CD4-positive, alpha-beta memory T cell (primary cell): ENCODE measurements at places on chromosomes 7 and 10.

- DNase-seq: no peak
Measured at GRCh38 chr10:21090609-21091082, 193.5 kb upstream of the NEBL start.

DNA sequence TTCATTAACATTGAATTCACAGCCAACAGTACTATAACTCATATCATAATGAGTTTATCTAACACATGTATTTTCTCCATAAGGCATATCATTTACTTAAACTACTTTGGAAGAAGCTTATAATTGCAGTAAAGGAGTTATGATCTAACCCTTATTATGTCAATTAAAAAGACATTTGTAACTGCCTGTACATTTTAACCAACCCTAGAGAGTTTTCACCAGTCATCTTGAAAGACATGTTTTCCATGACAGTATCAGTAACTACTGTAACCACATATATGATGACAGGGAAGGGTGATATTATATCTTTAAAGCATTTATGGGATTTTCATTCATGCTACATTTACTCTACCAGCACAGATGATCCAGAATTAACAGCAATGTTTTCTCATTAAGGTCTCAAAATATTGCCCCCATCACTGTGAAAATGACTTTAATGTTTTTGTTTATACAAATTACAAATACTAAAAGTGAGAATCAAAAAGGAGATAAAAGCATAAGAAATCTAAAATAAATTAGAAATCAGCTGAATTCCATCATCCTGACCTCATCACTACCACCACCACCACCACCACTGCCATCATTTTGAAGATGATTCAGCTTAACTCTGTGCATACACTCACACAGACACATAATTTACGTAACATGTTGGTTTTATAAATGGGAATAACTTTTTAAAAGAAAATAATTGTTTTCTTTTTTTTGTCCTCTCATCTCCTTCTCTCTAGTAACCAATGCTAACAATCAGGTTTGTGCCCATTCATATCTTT lies 53.6 kb downstream of the MKLN1 start:
- no peak for DNase-seq

DNA sequence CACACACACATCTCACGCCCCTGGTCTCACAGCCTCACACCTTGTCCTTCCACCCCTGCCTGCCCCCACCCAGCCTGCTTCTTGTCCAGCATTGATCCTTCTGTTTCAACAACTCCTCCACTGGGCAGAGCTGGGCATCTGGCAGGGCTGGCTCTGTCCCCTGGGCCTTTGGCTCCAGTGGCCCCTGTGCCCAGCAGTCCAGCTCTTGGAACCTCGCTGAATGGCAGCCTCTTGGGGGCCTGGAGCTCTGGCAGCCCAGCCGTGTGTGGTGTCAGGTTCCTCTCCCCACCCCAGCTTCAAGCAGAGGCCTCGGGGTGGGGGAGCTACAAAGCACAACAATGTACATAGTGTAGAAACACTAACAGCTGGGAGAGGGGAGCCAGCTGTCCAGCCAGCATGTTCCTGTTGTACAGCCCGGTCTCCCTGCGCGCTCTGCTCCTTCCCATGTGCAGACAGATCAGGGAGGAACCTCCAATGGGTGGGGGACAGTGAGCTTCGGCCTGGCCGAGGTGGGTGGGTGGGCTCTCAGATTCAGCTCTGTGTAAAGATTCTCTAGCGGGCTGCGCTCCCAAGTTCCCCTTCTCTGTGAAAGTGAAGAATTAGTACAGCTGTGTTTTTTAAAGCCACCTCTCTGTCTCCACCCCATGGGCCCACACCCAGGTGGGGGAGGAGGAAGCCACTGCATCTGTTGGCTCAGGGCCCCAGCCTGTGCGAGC lies 19.4 kb downstream of the ZMIZ2 start:
- peak; percentile 35 for DNase-seq

- no peak for DNase-seq
Measured at GRCh38 chr10:16585103-16585502, 63.4 kb upstream of the C1QL3 start.

DNA sequence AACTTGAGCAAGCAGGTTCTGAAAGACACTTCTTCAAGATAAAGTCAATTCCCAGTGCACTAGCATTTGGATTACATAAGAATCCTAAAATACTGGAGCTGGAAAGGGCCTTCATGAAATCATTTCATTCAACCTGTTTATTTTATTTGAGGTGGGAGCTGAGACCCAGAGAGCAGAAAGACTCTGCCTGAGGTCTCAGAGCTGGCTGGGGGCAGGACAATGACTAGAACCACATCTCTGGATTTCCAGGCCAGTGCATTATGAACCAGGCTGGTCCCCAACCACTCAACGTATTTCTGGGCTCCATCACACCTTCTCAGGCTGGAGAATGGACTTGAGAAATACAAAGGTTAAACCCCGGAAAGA lies 8.4 kb downstream of the ANXA11 start:
- DNase-seq: no peak

DNA sequence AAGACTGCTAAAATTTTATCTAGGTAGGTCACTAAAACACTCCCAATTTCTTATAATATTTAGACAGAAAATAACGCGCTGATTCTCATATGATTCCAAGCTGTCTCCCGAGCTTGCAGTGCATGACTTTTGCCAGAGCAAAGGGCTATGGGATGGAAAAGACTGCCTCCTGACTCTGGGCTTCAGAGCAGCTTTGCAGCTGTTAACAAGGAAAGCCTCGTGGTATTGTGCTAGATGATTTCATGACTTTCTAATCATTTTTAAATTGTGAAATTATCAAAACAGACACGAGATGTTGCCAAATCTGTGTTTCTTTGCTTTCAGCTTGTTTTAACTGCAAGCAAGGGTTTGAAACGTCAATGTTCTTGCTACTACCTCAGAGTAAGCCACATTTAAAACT lies 238.3 kb downstream of the AGMO start:
- DNase-seq: no peak

GRCh38 chr10:107859065-107859464 lies 694.6 kb upstream of the SORCS1 start:
- DNase-seq: no peak

GRCh38 chr10:78118591-78118990 lies 84.9 kb downstream of the RPS24 start:
- DNase-seq: no peak

DNA sequence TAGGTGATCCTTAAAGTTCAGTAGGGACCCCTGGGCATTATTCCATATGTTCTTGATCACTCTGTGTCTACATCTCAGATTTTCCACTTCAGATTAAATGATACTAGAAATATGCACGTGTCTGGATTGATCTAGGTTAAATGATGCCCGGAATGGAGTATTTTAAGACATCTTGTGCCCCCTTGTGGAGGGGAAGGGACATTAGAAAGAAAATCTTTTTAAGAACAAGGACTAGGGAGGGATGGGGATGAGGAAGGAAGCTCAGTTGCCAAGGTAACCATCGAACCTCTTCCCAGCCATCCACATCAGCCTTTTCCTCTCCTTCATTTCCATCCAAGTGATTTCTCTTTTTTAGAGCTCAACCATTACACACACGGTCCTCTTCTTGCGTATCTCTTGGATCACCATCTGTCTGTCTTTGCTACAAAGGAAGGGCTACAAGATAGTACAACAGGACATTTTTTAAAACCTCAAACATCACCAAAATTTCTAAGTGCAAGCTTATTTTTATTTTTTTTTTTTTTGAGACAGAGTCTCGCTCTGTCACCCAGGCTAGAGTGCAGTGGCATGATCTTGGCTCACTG lies 40.5 kb downstream of the PRSS2 start:
- DNase-seq: peak; percentile 82

- DNase-seq: no peak
Measured at GRCh38 chr7:15370441-15370840, 191.4 kb downstream of the AGMO start.

DNA sequence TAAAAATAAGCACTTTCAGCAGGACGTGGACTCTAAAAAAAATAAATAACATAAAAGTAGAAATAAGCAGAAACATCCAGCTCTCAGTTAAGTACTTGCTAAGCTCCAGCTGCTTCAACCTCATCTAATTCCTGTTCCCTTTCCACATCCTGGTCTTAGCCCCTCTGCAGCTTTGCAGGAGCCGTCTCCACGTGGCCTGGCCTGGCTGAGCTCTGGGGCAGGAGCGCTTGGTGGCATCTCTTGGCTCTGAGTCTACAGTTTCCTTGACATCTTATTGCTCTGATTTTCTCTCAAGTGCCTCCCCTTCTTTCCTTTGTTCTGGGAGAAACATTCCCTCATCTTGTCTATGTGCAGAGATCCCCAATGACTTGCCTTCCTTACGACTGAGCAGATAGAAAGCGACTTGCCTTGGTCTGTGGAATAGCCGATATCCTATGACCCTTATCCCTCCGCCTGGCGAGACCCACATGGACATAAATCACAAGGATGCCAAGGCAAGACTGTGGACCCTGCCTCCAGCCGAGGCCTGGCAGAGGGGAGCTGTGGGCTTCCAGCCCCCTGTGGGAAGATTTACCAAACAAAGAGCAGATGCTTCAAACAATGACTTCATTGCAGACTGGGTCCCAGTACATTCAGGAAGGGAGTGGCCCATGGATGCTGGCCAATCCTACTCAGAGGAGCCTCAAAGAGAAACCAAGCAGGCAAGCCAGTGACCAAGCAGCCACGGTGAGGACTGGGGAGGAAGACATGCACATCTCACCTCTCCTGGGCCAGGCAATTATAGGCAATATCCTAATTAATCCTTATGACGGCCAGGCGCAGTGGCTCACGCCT lies 61.9 kb downstream of the SPOCK2 start:
- no peak for DNase-seq

GRCh38 chr7:84248267-84248666 lies 53.7 kb upstream of the SEMA3A start:
- no peak for DNase-seq

DNA sequence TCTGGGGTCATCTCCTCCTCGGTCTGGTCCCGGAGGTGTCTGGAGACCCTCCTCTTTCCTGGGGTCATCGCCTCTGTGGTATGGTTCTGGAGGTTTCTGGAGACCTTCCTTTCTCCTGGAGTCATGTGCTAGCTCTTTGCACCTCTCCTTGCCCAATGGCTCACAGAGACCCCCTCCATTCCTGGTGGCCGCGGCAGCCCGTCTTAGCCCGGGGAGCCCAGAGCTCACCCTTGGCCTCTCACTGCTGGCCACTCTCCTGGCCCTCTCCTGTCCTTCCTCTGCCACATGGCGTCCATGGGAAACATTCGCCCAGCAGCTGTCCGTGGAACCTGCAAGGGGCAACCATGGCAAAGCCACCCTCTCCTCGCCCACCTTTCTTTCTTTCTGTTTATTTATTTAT lies 20.2 kb upstream of the FOXL3 start:
- DNase-seq: no peak

DNA sequence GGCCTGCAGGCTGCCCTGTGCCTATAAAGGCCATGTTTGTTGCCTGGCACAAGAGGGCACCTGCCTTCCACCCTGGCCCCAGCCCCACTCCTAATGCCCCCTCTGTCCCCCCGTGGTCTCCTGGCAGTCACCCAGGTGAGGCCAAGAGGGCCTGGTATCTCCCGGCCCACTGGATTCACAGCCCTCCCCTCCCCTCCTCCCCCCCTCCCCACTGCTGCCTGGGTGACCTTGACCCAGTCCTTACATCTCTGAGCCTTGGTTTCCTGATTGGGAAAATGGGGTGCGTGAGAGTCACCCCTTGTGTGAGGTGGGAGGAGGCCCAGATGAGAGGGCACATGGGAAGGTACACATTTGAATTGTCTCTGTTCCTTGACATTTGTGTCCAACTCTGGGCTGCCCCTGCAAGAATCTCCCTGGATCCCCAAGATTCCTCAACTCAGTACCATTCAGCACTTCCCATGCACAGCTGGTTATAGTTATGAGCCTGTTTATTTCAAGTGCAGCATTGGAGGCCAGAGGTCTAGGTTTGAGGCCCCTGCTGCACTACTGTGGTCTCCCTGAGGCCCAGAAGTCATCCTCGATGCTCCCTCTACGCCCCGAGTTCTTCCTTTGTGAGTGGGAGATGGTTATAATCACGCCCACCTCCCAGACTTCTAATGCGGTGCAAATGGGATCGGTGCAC lies 58.9 kb downstream of the TMEM270 start:
- no peak for DNase-seq

DNA sequence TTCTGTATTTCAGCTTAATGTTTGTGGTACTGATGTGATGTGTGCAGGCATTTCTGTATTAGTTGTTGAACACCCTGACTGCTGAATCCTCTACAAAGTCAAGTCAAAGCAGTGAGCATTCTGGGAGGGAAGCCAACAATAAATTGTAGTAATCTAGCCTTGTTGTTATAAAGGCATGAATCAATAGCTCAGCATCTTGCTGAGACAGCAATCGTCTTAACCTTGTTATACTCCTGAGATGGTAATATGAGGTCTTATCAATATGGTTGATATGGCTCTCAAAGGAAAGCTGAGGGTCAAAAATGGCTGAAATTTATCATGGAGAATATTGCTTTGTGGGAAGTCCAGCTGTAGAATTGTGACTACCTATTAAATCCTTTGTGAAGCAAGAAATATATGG lies 299.4 kb downstream of the DNAJB9 start:
- DNase-seq: no peak

DNA sequence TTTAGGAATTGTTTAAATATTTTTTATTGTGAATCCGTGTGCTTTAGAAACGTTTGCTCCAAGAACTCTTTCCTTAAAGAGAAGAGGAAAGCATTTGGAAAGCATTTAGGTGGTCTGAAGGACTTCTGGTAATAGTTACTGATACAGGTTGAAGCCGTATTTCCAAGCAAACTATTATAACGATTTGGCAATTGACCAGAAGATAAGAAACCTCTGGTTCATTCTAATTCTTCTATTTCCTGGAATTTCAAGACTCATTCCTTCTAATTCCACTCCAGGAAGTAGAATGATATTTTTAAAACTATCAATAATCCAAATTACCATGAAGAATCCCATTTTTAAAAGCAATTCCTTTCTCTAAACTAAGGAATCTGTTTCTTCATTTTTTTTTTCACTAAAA lies 158.9 kb upstream of the AGR3 start:
- no peak for DNase-seq

- DNase-seq: no peak
Measured at GRCh38 chr7:27409776-27410175, 167.2 kb downstream of the EVX1 start.

- no peak for DNase-seq
Measured at GRCh38 chr7:129617652-129618051, 6.1 kb downstream of the NRF1 start.

- peak; percentile 64 for DNase-seq
Measured at GRCh38 chr10:128035557-128035973, 90.7 kb downstream of the MKI67 start.

- no peak for DNase-seq
Measured at GRCh38 chr7:25711940-25712339, 440.1 kb upstream of the NFE2L3 start.
